ENCODE measurements at places on chromosomes 7 and 10. TPM values are rescaled to one million over a fixed set of nuclear protein-coding genes. Genes with fewer than 3 reads are reported as not detected.

GRCh38 chr7:129906700-129907099 is 46.1 kb downstream of the UBE2H start:
- DNase-seq: no peak

DNA sequence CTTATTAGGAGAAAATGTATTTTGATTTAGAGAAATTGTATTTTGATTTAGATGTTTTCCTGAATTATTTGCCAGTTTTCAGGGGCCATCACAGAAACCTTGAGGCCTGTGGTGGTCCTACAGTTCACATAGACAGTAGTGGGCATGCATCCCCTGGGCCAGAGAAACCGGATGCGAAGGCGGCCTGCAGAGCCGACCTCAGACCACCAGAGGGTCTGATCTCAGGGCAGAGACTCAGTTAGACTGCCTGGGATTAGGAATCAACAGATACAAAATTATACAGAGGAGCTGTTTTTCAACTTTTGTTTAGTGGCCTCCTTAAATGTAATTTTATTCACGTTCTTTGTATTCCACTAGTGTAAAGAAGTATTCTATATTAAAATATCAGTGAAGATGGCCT is 158.4 kb downstream of the PAXIP1 start:
- DNase-seq: no peak

DNA sequence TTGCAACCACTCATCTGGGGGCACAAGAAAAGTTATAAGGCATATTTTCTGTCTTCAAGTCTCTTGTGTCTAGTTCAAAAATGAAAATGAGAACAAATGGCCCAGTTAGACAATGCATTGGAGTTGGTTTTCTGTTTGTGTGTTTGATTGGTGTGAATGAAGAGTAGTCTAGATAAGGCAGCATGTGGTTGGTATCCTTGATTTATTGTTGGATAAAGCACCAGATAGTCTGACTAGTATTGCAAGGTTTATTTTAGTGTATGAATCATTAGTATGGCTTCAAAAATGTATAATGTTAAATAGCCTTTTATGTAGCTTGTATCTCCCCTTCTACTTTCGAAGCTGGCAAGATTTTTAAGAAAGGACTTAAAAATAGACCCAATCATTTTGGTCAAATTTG is 237.3 kb downstream of the CDK14 start:
- no peak for DNase-seq

DNA sequence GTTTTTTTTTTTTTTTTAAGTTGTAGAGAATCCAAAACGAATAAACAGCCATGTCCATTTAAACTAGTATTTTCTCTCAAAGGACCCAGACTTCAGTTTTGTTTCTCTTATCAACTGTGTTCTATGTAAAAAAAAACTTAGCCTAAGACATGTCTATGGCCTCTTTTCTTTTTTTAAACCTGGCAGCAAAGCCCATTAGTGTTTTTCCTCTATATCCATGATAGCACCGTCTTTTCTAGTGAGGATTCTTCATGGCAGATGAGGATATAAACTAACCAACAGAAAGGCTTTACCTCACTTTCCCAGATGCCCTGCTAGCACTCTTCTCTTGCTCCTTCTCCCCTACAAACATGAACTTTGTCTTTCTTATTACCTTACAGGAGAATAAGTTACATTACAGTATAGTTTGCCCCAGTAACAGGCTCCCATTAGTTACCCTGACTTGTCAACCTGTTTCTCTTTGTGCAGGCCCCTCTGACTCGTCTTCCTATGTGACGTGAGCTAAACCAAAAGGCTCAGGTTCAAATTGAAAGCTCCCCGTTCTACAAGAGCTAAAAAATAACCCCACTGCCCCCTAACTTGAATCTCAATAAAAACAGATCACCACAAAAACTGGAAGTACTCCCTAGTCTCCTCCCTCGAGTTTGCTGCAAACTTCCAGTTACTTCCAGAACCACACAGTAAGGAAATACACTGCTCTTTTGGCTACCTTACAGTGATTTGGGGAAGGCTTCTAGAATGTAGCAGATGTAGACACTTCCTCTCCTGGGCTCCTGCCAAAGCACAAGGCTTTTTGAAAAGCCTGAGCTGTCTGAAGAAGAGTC is 20.1 kb downstream of the P4HA1 start:
- DNase-seq: peak; percentile 54

GRCh38 chr7:94173436-94173835 is 169.3 kb upstream of the BET1 start:
- DNase-seq: no peak

- no peak for DNase-seq
Observed at GRCh38 chr7:44764081-44764480, 15.4 kb downstream of the ZMIZ2 start.

DNA sequence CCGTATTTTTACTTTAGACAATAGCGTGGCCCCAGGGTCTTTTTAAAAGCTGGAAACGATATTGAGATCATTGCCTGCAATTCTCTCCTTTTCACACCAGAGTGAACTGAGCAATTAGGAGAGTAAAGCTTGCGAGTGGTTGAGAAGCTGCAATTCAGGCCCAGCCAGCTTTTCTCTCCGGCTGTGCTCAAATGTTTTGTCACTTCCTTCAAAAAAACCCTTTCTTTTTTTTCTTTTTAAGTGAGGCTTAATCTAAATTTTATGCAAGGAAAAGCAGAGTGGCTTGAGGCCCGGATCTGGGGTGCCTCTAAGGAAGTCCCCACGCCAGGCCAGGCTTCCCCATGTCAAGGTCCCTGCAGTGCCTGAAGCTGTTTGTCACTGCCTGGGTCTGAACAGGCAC is 433.9 kb downstream of the GLRX3 start:
- DNase-seq: peak; percentile 27

DNA sequence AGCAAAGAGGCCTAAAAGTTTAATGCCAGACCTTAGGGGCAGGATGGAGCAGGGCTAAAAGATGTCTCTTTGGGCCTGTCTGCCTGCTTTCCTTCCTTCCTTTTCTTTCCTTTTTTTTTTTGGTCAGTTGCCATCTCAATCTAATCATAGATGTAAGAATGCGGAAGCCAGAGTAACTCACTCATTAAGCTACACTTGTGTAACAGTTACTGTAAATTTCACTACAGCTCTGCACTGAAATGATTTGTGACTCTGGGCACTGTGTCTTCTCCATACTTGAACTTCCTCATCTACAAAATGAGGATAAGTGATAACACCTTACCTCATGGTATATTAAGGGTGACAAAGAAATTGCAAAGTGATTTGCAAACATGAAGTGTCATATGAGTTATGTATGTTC is 75.5 kb upstream of the AGK start:
- no peak for DNase-seq

DNA sequence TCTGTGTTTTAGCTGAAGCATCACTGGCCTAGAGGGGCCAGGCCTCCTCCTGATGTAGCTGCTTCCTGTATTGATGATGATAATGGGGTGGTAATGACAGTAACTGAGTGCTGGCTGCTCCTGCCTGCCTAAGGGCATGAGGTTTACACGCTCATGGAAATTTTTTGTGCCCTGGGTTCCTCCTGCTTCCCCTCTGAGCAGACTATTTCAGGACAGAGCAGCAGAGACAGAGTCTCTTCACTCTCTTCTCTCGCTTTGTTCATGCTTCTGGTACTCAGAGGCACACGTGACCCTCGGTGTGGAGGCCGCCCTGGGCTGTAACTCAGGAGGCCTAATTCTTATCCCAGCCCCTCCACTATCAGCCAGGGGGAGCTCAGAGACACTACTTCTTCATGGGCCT is 27.9 kb downstream of the LRRC20 start:
- DNase-seq: no peak

DNA sequence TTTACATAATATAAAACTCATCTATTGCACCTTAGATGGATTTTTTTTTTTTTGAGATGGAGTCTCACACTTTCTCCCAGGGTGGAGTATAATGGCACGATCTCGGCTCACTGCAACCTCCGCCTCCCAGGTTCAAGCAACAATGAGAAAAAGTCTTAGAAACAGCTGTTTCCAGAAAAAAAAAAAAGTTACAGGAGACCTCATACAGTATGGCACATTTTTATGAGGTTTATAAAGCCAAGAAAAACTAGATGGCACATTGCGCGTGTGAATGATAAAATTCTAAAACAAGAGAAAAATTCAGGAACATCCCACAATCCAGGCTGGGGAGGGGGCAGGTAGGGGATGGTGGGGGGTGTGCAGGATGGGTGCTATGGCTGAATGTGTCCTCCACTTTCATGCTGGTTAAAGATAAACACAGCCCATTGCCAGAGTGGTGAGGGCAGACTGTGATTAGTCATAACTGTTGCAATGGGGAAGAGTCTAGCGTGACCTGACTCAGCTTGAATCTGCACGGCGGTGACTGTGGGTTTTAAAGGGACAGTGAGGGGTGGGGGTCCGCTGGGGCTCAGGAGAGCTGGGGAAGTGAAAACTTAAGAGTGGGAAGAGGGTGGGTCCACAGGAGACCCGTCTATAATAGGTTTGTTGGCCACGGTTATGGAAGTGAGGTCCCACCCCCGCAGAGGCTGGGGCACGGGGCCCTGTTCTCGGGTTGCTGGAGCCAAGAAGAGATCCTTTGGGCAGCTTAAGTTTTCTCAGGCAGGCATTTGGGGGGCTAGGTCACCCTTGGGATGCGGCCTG is 11.9 kb upstream of the LRRC27 start:
- no peak for DNase-seq

CREB3L2 gene
- polyA plus RNA-seq: 56.7 TPM

TEX47 gene
- polyA plus RNA-seq: not detected

AKR1C3 gene
- 57.4 TPM for polyA plus RNA-seq

MRC1 gene
- polyA plus RNA-seq: 10.2 TPM

C10orf62 gene
- 0.84 TPM for polyA plus RNA-seq
